ENCODE measurements at places on chromosomes 1 and 21.
A peak's percentile ranks its signal among the peaks of the same experiment; 100 is the strongest.

DNA sequence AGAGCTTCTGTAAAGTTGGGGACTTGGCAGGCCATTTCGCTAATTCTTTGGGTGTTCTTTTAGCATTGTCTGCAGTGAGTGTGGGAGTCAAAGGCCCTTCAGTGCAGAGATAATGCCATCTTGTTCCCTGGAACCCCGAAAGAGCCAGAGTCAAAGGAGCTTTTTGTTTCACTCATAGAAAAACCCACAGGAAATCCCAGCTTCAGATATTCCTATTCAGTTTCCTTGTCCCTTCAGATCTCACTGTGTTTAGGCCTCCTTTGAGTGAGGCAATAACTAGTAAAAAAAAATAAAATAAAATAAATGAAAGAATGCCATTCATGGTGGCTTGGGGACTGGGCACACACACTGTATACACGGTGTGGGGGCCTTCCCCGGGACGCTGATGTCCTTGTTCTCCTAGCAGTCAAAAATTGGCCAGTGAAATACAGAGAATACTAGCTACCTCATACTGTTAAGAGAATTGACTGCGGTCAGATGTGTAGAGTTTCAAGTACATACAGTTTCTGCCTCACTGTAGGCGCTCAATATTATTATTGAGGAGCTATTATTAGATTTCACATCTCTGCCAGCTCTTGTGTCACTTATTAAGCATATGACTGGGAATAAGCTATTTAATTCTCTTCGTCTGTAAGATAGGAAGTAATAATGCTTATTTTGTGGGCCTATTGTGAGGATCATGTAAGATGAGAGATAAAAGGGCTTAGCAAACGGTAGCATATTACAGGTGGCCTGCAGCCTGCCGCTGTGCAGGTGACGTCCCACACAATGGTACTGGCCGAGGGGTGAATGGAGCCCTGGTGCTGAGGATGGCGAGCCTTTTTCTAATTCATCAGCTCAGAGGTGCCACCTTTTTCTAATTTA, 16.7 kb downstream of the DISC1 start:
- no peak for DNase-seq

DNA sequence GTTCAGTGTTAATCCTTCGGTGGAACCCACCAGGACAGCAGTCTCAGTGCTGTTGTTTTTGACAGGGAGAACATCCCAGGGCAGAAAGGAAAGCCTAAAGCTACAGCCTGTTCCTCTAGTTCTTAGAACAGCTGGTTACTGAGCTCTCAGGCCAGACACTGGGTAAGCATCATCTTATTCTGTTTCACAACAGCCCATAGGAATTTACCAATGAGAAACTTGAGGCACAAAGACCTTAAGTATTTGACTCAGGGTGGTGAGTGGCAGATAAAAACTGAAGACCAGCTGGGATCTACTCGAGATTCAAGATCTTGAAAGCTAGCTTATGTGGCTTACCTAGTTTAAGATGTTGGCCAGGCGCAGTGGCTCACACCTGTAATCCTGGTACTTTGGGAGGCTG, 9.4 kb upstream of the NEK2 start:
- no peak for DNase-seq

DNA sequence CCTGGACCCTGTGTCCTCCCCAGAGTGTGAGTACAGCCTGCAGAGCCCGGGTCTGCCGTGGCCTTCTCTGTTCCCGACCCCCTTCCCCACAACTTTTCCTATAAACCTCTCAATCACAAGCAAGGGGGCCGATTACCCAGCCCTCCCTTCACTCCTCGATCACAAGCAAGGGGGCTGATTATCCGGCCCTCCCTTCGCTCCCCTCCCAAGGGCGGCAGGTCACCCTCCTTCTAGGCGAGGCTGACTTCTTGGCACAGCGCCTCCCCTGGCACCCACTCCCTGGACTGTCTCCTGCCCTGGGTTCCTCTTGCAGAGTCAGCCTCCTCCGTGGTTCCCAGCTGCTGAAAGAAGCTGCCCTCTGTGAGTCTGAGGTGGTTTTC, 12.3 kb upstream of the LDLRAP1 start:
- no peak for DNase-seq

GRCh38 chr1:84504580-84505492, 1.4 kb upstream of the SPATA1 start:
- DNase-seq = peak; percentile 61

DNA sequence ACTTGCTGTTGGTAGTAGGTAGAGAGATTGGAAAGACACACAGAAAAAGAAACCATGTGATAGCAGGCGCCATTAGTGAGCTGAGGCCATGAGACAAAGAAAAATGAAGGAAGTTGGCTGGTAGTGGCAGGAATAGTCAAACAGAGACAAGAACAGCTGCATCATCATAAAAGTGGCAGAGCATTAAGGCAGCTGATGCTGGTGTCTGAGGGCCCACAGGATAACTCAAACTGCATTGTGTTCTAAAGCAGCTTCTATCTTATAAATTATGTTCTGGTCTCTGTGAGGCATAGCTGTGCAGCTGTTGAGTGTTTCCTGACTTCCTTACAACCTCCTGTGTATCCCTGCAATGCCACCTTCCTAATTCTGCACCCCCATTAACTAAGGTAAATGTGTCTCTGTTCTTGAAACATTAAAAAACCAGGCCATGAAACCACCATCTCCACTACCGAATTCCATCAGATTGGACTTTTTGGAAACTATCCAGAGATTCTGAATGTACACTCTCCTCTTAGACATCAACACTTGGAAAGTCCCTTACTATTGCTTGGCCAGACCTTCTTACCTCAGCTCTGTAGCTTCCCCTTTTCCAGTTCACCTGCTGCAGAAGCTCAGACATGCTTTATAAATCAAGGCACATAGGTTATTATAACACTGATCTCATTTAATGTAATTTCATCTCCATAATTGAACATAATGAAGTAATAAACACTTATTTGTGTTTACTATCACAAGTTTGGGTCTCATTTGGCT, 23.4 kb upstream of the ARHGAP29 start:
- DNase-seq = no peak

- no peak for DNase-seq
Measured at GRCh38 chr1:229672246-229672645, 46.2 kb downstream of the URB2 start.

DNA sequence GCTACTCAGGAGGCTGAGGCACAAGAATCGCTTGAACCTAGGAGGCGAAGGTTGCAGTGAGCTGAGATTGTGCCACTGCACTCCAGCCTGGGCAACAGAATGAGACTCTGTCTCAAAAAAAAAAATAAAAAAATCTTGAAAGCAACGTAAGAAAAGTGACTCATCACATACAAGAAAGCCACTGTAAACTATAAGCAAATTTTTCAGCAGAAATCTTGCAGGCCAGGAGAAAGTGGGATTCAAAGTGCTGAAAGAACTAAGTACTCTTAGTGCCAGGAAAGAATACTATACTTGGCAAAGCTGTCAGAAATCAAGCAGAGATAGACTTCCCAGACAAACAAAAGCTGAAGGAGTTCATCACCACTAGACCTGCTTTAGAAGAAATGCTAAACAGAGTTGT, 4.4 kb upstream of the HMGN1 start:
- peak; percentile 8 for DNase-seq

- DNase-seq = peak; percentile 9
Measured at GRCh38 chr1:186442651-186443375, 18.1 kb downstream of the PDC start.

- peak; percentile 77 for DNase-seq
Measured at GRCh38 chr1:109500941-109501381, 7.1 kb downstream of the CYB561D1 start.

DNA sequence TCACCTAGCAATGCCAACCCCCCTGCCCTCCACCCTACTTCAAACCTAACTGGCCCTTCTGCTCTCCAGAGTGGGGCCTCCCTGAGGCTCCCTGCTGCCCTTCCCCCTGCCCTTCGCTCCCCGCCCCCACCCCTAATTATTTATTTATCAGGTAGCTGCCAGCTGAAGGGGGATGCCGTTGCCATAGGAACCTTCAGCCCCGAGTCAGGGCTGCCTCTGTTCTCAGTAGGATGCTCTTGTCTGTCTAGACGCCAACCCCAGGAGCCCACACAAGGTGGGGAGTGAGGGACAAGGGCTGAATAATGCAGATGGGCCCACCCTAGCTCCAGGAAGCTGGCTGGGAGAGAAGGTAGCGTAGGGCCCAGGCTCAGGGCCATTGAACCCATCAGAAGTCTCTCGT, 41.1 kb downstream of the NKAIN1 start:
- no peak for DNase-seq

DNA sequence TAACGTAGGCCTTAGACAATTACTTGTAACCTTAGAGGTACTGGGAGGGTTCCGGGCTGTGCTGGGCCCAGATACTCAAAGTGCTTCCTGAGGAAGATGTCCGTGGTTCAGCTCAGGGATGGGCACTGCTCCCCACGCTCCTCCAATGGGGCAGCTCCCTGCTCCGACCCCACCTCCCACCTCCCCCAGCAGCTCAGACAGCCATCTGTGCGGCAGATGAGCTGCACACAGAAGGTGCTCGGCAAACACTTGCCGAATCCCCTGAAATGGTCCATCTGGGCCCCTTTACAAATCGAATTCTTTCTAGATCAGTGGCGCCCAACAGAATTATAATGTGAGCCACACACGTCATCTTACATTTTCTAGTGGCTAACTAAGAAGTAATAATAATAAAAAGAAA, 242.4 kb upstream of the RAB4A start:
- no peak for DNase-seq

- peak; percentile 97 for DNase-seq
Measured at GRCh38 chr1:8090241-8090702, 64.2 kb upstream of the ERRFI1 start.

- no peak for DNase-seq
Measured at GRCh38 chr1:108050158-108050557, 85.2 kb upstream of the VAV3 start.

GRCh38 chr1:13554798-13555197, 28.8 kb upstream of the PDPN start:
- DNase-seq = no peak

GRCh38 chr1:8015036-8015808, 10.9 kb downstream of the ERRFI1 start:
- DNase-seq = peak; percentile 86

- peak; percentile 80 for DNase-seq
Measured at GRCh38 chr1:9593492-9594465, 5.1 kb downstream of the TMEM201 start.

DNA sequence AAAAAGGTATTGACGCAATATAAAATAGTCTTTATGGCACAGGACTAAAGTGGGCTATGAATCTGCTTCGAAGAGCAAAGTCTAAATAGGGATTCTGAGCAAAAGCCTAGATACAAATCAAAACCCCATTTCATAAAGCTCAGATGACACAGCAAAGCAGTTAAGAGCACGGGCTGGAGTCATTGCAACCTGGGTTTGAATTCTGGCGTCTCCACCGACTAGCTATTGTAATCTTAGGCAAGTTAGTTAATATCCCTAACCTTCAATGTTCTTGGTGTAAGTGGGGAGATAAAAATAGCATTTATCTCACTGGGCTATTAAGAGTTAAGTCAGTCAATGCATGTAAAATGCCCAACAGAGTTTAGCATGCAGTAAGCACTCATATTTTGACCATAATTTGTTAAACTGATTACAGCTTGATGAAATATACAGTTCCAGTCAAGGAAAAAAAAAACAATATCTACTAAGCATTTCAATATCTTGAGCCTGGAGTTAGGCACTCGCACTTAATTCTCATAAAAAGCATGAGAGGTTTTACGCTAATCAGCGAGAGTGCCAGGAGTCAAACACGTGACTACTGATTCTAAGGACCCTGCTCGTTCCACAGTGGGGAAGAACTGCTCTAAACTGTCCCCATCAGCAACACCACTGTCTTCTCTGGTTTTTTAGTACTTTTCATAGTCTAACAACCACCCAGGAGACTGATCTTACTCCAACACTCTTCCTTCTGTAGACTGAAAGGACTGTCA, 75.5 kb downstream of the JAK1 start:
- no peak for DNase-seq

GRCh38 chr21:46424039-46424591, 34.6 kb upstream of the DIP2A start:
- no peak for DNase-seq

- no peak for DNase-seq
Measured at GRCh38 chr1:54754045-54754444, 10.3 kb downstream of the PARS2 start.

DNA sequence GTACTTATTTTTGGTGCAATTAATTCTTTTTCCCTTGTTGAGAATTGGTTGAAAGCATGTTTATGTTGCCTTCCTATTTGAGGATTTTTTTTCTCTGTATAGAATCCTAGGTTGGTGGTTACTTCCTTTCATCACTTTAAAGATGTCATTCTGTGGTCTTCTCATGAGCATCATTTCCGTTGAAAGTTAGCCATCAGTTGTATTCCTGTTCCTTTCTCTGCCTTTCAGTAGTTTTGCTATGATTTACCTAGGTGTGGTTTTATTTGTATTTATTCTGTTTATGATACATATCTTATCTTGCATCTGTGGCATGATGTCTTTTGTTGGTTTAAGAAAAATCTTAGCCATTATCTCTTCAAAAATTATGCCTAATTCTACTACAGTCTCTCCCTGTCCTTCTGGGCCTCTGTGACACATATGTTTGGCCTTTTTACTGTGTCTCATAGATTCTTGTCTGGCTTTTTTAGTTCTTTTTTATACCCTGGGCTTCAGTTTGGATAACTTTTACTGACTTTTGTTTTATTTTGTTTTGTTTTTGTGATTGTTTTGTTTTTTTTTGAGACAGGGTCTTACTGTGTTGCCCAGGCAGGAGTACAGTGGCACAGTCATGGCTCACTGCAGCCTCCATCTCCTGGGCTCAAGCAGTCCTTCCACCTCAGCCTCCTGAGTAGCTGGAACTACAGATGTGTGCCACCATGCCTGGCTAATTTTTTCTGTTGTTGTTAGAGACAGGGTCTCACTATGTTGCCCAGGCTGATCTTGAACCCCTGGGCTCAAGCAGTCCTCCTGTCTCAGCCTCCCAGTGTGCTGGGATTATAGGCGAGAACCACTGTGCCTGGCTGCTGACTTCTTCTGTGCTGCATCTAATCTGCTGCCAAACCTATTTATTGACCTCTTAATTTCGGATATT, 24.1 kb downstream of the PTGFRN start:
- DNase-seq = no peak

DNA sequence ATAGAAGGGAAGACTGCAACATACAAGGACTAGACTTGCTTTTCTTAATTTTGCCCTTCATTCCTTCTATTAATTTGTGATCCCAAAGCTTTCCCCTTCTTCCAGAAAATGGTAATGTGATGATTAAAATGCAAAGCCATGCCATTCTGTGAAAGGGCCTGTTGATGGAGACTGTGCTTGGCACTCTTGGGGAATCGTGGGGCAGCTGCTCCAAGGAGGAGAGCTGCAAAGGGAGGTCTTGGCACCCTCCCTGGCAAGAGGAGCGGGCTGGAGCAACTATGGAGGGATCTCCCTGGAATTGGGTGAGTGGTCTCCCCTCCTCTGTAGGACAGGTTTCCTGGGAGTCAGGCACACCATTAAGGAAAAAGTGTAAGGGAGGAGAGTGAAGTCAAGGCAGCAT, 16.6 kb downstream of the CACNA1S start:
- DNase-seq = no peak

GRCh38 chr1:164261691-164262240, 297.2 kb upstream of the PBX1 start:
- no peak for DNase-seq

All from fibroblast of skin of scalp (primary cell).